NCI-H524 treated with DMSO at 0.1 percent for 48 hours (cell line): ENCODE measurements at places on chromosomes 5 and 9.

- no peak for DNase-seq
Observed at GRCh38 chr5:135335031-135335828, 63.8 kb downstream of the MACROH2A1 start.

- DNase-seq = no peak
Observed at GRCh38 chr9:19026375-19026774, 6.6 kb downstream of the SAXO1 start.

GRCh38 chr9:12717907-12718306 is 24.7 kb downstream of the TYRP1 start:
- DNase-seq = no peak

GRCh38 chr5:36596247-36596646 is 10.2 kb upstream of the SLC1A3 start:
- no peak for DNase-seq

DNA sequence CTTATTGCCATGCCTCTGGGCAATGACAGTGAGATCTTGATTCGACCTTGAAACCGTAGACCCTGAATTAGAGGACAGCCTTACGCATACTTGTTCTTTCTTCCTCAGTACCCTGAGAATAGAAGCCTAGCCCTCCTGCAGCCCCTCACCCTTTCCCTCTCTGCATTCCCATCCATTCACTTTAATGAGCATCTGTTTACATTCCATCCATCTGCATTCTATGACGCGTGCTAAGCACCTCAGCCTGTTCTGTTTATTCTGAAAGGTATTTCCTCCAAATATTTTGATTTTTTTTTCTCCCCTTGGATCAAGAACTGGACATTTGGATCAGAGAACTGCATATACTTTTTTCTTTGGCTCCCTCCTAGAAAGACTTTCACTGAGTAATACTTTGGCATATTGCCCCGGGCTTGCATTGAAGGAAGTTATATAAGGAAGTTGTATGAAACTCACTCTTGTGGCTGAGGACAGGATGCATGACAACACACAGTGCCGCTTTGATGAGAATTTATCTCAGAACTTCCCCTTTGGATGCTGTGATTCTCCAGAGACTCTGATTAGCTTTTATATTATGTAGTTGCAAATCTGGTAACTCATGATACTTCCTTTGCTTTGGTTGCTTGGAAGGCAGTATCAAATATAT is 15.7 kb downstream of the TMEM8B start:
- no peak for DNase-seq

- DNase-seq = no peak
Observed at GRCh38 chr5:159419576-159419975, 89.3 kb upstream of the IL12B start.

DNA sequence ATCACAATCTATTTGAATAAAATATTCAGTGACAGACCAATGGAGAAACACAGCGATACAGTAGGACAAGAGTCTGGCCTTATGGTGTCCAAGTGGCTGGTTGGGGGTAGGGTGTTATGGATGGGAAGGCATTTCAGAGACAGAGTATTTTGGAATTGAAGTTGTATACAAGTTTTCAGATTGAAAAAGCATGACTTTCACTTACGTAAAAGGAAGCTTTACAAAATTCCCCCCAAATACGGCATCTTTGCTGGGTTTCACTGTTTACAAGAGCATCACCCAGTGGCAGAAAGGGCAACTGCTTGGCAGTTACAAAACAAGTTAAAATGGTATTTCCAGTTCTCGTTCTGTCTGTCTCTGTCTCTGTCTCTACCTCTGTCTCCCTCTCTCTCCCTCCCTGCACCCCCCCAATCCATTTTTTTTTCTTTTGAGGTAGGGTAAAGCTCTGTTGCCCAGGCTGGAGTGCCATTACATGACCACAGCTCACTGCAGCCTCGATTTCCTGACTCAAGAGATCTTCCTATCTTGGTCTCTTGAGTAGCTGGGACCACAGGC is 86.2 kb downstream of the PTPN3 start:
- DNase-seq = peak; percentile 17
